ENCODE measurements at places on chromosomes 6 and 20.

GRCh38 chr6:151514000-151514730 is 20.3 kb downstream of the CCDC170 start:
- DNase-seq, result no peak

- no peak for DNase-seq
Observed at GRCh38 chr6:43129434-43130194, 41.5 kb upstream of the SRF start.

- no peak for DNase-seq
Observed at GRCh38 chr6:136244061-136244616, 6.0 kb downstream of the MTFR2 start.

DNA sequence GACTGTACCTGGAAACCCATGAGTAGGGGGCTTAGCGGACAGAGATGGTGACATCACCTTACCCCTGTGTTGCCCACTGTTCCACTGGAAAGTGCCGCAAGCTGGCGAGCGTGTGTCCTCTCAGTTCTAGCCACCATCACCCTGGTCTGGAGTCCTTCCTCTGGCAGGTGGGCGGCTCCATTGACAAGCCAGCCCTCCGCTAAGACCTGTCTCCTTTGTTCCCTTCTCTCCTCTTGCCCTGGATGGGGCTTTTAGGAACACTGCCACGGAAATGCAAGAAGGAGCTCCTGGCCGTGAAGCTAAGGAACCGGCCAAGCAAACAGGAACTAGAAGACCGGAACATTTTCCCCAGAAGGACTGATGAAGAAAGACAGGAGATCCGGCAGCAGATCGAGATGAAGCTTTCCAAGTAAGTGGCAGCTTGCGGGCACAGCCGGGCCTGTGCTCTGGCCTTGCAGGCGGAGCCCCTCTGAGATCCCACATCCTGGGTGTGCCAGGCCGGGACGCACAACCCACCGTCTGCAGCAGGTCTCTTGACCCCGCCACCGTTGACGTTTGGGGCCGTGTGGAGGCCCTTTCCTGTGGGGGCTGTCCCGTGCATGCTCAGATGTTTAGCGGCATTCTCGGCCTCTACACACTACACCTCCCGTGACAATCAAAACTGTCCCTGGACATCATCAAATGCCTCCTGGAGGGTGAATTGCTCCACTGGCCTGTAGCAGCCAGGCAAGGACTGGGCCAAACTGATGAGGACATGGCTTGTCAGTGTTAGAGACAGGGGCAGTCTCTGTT is 127.5 kb downstream of the SYCP2 start:
- no peak for DNase-seq

GRCh38 chr20:1150218-1150617 is 31.8 kb downstream of the PSMF1 start:
- no peak for DNase-seq

- no peak for DNase-seq
Observed at GRCh38 chr6:160069050-160069454, 52.6 kb upstream of the SLC22A1 start.

GRCh38 chr6:124990988-124991387 is 28.8 kb downstream of the RNF217 start:
- DNase-seq, result no peak

GRCh38 chr6:28400122-28400451 is 540 bp upstream of the ZSCAN12 start:
- DNase-seq, result no peak

GRCh38 chr20:22716821-22717351 is 132.5 kb upstream of the FOXA2 start:
- DNase-seq, result no peak

DNA sequence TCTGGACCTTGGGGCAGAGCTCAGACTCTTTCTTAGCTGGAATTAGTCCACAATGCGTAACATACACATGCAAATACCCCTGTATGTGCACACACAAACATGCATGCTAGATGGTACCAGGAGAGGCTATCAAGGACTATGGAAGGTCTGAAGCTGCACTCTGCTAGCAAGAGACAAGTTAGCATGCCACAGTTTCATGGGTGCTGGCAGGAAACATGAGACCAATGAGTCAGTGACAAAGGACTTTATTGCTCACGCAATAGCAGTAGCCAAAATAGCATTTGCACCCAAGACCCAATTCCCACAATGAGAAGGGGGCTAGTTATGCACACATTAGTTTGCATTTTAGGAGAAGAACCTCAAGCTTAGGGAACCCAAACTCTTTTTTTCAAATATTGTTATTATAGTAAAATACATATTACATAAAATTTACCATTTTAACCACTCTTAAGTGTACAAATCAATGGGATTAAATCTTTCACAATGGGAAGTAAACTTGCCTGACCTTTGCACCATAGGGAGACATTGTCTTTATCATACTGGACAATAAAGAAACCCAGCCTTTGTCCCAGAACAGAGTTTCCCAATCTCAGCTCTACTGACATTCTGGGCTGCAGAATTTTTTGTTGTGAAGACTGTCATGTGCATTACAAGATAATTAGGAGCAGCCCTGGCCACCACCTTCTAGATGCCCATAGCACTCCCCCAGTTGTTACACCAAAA is 69.1 kb downstream of the NRSN1 start:
- no peak for DNase-seq

DNA sequence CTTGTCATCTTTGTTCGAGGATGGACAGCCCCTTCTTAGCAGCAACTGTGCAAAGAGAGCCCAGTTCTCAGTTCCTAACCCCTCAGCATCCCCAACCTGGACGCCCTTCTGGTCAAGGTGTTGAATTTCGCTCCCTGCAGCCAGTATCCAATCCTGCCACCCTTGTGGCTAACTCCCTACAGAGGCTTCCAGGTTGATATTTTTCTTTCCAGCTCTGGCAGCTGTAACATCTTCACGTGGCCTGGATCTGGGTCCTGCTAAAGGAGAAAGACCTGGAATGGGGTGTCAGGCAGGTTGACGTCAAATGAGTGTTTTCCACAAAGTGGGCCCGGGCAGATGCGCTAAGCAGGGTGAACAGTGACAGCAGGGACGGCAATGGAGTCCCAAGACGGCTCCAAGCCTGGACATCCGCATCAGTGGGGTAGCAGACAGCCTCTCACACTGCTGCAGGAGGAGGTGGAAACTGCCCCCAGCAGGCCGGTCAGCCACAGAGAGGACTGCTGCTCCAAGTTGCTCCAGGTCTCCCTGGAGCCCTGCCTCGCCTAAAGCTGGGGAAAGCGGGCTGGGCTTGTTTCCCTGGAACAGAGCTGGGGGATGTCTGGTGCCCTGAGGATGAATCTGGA is 1.0 kb upstream of the YTHDF1 start:
- DNase-seq, result no peak

DNA sequence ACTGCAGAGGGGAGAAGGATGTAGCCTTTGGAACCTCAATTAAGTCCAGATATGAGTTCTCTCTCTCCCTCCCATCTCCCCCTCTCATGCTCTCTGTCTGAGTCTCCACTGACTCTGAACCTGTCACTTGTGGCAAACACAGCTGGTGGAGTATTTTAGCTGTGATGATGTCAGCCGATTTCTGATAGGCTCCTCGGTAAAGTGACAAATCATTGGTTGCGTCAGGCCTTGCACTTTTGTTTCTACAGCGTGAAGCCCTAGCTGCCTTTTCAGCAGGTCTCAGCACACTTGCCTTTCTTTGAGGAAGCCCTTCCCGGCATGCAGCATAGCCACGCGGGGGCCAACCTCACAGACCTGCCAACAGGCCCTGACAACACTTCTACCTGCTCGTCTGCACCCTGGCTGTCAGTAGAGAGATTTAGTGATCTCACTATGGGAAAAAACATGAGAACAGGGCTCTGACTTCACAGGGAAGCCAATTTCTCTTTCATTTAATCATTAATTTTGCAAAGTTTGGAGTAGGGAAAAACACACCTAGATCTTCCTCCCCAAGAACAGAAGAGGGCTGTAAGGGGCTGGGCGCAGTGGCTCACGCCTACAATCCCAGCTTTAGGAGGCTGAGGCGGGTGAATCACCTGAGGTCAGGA is 84.4 kb downstream of the GMPR start:
- peak; percentile 74 for DNase-seq

DNA sequence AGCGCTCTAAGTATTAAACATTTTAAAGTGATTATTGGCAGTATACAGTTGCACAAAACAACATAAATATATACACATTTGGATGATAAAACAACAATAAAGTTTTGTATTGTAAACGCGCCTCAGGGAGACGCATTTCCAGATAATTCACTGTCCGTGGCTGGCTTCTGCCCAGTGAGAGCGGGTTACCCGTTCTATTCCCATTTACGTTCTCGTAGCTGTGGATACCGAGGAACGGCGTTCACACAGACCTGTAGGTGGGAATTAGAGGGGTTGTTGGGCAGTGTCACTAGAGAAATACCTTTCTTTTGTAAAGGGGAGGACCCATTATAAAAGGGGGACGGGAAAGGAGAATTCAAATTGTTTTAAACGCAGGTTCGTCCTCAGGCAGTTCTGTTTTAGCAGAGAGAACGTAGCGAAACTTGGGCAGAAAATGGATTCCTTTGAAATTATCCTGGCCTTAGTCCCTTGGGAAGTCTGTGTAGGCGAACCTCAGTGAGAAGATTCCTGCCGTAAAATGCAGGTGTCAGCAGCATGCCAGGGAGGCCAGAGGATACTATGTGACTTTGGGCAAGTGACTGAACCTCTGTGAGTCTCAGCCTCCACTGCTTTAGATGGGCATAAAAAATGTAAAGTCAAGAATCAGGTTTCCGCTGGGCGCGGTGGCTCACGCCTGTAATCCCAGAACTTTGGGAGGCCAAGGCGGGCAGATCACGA is 756 bp downstream of the MTG2 start:
- no peak for DNase-seq

- DNase-seq, result no peak
Observed at GRCh38 chr6:143401068-143401446, 49.4 kb downstream of the ADAT2 start.

DNA sequence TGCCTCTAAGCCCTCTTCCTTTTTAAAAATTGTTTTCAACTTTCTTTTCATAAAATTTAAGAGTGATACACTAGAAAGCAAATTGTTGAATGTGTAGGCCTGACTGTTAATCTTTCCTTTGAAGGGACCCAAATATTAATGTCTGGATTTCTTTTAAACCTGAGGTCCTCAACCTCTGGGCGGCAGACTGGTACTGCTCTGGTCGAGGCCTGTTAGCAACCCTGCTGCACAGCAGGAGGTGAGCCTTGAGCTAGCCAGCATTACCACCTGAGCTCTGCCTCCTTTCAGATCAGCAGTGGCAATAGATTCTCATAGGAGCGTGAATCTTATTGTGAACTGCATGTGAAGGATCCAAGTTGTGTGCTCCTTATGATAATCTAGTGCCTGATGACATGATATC is 191.2 kb downstream of the MANEA start:
- no peak for DNase-seq

DNA sequence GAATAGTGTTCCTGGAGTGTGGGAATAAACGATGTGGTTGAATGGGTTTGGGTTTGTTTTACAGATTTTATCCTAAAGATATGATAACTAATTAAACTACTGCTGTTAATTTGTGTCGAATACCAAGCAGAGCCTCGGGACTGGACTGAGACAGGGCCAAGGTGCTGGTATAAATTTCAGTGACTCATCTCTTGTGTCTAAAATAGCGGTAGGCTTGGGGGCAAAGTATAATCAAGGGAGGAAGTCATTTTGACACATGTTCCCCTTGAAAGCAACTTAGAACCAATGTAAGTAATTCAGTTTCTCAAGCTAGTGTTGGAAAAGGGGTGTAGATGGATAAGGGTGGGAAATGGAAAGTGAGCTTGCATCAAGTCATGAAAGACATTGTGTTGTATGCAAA is 108.4 kb downstream of the PLCB4 start:
- DNase-seq, result no peak

GRCh38 chr6:51618563-51618962 is 468.9 kb downstream of the PKHD1 start:
- DNase-seq, result no peak

- no peak for DNase-seq
Observed at GRCh38 chr6:65112435-65112834, 594.6 kb downstream of the EYS start.

GRCh38 chr6:13512900-13513299 is 25.5 kb upstream of the GFOD1 start:
- DNase-seq, result no peak

DNA sequence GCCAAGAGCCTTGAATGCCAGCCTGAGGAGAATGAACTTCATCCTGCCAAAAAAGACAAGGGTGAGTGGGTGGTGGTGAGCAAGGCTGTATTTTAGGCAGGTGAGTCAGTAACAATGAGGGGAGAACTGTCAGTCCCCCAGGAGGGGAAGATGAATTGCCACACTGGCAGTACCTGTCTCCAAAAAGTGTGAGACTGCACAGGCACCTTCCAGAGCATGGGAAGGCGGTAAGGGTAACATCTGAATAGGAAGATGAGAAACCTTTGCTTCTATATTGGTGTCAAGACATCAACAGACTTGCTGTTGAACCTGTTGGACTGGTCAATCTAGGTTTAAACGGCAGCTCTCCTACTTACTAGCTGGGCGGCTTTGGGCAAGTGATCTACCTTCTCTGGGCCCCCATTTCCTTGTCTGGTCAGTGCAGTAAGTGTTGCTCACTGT is 30.9 kb downstream of the STK35 start:
- DNase-seq, result no peak

DNA sequence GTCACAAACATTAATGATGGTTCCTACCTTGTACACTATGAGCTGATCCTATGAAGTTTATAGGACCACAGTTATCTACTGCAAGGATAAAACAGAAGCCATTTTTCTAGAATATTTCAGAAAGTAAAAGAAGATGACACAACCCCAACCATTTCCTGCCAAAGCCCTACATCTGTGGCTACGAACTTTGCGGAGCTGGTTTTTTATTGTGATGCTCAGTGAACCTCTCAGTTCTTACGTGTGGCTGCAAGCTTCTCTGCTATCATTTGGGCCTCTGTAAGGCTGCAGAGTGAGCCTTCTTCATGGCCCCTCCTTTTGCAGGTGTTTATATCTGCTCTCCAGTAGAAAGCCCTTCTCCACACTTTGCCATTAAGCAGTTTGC is 17.8 kb upstream of the TAGAP start:
- no peak for DNase-seq

DNA sequence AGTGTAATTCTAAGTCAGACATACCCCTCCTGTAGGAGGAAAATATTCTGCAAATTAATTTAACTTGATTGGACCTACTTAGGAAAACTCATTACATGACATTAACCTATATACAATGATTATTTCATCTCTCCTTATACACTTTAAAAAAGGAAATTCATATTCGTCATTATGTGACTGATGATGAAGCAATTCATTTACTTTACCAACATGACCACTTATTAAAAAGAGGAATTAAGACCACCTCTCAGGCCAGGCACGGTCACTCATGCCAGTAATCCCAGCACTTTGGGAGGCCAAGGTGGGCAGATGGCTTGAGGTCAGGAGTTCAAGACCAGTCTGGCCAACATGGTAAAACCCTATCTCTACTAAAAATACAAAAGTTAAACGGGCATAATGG is 11.6 kb downstream of the AKIRIN2 start:
- no peak for DNase-seq

- DNase-seq, result no peak
Observed at GRCh38 chr6:129206821-129207220, 323.9 kb downstream of the LAMA2 start.

DNA sequence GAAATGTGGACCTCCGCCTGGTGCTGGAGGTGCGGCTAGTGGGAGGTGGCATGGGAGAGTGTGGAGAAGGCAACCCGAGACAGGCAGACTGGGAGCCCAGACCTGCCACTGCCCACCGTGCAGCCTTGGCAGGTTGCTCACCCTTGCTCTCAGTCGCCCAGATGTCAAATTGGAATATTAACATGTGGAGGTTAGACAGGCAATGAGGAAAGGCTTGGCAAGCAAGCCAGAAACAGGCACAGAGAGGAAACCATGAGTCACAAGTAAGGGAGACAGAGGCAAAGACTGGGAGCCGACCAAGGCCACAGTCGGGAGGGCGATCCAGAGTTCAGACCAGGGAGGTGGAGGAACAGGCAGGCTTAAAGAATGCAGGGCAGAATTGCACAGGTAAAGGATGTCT is 178.2 kb downstream of the FOXC1 start:
- DNase-seq, result no peak

GRCh38 chr6:140627002-140627401 is 1252.6 kb upstream of the CITED2 start:
- no peak for DNase-seq
